Activated T-cell treated with anti-CD3 and anti-CD28 coated beads, Interleukin-2, amount 50 U/mL, for 4 hours (primary cell): ENCODE measurements at places on chromosomes 11 and 22.

GRCh38 chr11:129418039-129418438 is 42.4 kb downstream of the BARX2 start:
- DNase-seq, result no peak

DNA sequence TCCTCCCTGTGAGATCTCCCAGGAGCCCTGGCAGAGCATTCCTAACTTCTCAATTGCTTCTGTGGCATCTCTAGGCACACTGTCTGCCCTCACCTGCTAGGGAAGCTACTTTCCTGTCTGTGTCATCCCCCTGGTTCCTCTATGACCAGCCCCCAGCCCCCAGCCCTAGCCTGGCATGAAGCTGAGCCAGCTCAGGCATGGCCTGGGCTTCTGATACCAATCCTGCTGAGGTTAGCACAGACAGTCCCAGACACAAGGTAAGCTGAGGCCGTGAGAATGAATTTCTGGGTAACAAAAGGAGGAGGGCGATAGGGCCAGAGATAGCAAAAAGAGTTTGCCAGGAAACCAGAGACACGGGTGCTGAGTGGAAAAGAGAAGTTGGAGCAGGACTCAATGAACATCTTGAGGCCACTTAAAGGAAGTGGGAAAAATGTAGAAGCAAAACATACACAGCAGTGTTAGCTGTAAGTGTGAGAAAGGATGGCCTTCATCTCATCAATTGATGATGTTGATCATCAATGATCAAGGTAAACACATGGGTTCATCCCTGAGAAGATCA is 87.6 kb upstream of the PICALM start:
- DNase-seq, result no peak

GRCh38 chr22:27115816-27116256 is 458.4 kb downstream of the MIAT start:
- DNase-seq, result no peak

DNA sequence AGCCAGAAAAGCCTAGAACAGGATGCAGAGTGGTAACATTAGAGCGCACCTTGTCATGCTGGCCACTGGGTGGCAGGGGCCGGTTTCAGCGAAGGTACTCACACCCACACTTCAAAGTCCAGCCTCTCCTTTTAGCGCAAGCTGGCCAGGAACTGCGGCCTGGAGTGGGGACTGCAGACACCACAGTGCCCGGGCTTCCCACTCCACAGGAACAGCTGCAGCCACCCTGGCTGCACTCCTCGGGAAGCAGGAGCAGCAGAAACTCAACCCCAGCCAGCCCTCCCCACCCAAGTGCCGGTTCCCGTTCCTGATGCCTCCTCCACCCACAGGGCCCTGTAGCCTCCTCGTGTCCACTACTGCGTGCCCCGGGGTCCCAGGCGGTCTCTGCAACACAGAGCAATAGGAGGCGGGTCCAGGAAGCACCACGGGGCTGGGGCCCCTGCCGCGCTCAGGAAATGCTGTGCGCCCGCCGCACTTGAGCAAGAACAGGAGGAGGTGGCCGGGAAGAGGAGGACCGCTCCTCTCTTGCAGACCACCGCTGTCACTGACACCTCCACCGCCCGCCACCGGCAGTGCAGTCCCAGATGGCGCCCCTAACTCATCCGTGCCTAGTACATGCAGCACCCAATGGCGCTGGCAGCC is 2.2 kb downstream of the RFPL2 start:
- no peak for DNase-seq

DNA sequence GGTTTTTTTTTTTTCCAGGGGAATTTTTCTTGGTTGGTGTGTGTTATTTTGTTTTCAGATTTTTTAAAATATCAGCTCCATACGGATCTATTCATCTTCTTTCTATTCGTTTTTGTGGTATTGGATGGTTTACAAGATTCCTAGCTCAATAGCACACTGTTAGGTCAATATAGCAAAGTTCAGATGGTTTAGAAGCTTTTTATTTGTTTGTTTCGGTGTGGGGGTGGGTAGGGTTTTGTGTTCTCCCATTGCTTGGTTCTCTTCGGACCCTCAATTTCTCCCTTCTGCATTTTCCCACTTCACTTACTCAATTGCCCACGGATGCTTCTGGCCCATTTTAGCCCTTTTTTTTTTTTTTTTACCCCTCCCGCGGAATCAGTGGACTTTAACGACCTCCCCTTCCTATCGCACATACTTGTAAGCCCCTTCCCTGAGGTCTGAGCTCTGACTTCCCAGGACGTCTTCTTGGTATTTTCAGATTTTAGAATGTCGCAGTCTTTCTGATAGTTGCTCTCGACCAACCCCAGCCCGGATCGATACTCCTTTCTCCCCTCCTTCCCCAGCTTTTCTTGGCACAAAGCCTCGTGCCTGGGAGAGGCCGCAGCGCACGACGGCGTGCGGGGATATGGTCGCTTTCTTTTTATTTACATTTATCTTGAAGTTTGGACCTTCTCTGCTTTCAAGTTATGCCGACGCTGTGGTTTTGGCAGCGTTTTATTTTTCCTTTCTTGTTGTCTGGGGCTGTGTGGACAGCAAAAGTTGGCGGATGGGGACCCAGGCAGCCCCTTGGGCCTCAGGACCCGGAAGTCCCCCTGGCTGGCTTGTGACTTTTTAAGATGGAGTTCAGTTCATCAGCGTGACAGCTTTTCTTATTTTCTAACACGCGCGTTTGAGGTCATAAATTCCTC is 4.4 kb upstream of the SPDYC start:
- no peak for DNase-seq

DNA sequence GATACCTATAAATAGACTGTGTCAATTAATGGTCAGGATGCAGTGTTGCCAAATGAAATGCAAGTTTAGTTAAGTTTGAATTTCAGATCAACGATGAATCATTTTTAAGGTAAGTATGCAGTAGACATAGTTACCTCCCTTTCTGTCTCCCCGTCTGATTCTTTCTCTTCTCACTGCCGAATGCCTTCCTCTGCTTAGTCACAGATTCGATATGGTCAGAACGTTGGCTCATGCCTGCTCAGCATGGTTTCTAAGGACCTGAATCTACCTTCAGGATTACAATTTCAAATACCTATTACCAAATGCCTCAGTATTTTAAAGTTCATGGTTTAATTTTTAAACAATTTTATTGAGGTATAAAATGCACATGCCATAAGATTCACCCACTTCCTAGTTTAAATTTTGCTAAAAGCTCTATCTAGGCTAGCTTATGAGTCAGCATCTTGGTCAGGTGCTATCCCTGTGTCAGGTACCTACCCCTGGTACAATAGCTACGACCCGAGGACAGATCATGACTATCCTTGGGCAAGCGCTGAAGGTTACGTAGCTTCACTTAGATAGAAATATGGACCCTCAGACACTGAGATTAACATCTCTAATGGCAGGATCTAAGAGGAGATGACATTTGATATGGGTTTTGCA is 78.2 kb upstream of the SPON1 start:
- no peak for DNase-seq

DNA sequence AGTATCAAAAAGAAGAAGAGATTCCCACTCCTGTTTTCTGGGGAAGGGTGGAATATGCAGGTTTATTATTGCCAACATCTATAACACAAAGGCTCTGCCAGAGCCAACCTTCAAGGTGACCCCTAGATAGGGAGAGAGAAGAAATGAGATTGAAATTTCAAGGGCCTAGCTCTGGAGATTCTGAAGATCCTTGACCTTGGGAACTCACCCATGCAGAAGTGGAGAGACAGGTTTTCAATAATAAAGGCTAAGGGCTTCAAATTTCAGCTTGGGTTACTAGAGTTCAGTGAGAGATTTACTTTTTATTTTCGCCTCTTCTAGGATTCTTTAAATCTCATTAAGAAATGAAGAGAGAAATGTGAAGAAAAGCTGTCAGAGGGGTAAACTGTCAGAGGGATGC is 98.4 kb downstream of the CD44 start:
- DNase-seq, result no peak
